Lung (tissue), 17 donors: ENCODE measurements at places on chromosomes 11 and 22. TPM values are rescaled to one million over a fixed set of nuclear protein-coding genes. Genes with fewer than 3 reads are reported as not detected.

DNA sequence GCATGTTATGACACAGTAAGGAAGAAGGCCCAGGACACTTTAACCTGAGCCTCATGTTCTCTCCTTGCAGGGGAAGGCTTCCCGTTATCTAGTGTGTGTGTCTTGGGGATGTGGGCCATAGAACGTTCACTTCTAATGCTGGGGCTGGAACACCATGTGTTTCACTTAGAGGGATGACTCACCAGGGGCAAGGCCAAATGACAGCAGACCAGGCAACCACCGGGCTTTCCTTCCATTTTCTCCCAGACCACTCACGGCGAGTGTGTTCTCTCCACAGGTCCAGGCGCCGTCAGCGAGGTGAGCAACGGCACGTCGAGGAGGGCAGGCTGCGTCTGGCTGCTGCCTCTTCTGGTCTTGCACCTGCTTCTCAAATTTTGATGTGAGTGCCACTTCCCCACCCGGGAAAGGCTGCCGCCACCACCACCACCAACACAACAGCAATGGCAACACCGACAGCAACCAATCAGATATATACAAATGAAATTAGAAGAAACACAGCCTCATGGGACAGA lies 964.4 kb downstream of the NTM start:
- H3K4me1 ChIP-seq = no peaks in the 10 kb centered on the region
- H3K27me3 ChIP-seq = no peaks in the 10 kb centered on the region
- no peak for DNase-seq
- no peak overlapping the region for H3K4me3 ChIP-seq

- no peaks in the 10 kb centered on the region for H3K27me3 ChIP-seq
- no peak overlapping the region for H3K27ac ChIP-seq
- DNase-seq = no peak
Measured at GRCh38 chr22:31628362-31628761, 33.7 kb downstream of the PISD start.

DNA sequence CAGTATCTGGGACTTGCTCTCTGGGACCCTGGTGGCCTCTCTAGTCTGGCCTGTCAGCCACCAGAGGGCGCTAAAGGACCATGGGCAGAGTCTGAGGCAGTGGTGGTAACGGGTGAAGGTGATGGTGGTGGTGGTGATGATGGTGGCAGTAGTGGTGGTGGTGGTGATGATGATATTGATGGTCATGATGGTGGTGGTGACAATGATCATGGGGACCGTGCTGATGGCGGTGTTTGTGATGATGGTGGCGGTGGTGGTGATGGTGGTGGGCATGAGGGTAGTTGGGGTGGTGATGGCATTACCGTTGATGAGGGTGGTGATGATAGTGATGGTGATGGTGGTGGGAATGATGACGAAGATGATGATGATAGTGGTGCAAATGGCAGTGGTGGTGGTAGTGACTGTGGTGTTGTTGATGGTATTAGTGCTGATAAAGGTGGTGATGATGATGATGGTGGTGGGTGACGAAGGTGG lies 16.0 kb downstream of the TRPM5 start:
- H3K4me3 ChIP-seq = no peak overlapping the region
- DNase-seq = peak; percentile 71
- H3K36me3 ChIP-seq = no peaks in the 10 kb centered on the region
- H3K27me3 ChIP-seq = no peaks in the 10 kb centered on the region

DNA sequence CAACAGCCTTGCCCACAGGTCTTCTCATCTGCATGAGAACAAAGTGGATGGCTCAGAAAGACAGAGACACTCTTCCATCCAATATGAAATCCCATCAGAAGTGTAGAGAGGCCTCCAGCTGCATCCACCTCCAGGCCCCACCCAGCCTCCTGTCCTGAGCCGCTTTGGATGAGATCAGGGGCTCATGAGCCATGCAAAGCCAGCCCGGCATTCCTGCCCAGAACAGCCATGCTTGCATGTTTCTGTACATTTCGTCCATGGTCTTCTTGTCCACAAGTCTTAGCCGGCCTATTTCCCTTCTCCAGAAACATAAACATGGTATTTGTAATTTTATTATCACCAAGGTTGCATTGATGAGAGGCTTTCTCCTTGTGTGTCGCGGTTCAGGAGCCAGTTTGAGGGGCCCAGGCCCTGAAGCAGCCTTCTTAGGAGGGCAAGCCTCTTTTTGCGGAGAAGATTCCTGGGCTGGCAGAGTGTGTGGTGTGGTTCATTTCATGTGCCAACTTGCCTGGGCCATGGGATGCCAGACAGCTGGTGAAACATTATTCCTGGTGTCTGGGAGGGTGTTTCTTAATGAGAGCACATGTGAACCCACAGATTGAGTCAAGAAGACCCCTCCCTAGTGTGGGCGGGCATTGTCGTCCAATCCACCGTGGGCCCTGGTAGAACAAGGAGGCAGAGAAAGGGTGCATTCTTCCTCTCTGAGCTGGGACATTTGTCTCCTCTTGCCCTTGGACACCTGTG lies 928.9 kb downstream of the TBC1D22A start:
- no peak overlapping the region for H3K27ac ChIP-seq
- no peaks in the 10 kb centered on the region for H3K27me3 ChIP-seq
- H3K36me3 ChIP-seq = no peaks in the 10 kb centered on the region
- H3K4me3 ChIP-seq = no peak overlapping the region
- no peaks in the 10 kb centered on the region for H3K4me1 ChIP-seq

GRCh38 chr11:27046956-27047355 lies 6.3 kb downstream of the BBOX1 start:
- no peak overlapping the region for H3K4me3 ChIP-seq
- no peak overlapping the region for H3K27ac ChIP-seq
- H3K27me3 ChIP-seq = no peaks in the 10 kb centered on the region
- no peaks in the 10 kb centered on the region for H3K36me3 ChIP-seq

DNA sequence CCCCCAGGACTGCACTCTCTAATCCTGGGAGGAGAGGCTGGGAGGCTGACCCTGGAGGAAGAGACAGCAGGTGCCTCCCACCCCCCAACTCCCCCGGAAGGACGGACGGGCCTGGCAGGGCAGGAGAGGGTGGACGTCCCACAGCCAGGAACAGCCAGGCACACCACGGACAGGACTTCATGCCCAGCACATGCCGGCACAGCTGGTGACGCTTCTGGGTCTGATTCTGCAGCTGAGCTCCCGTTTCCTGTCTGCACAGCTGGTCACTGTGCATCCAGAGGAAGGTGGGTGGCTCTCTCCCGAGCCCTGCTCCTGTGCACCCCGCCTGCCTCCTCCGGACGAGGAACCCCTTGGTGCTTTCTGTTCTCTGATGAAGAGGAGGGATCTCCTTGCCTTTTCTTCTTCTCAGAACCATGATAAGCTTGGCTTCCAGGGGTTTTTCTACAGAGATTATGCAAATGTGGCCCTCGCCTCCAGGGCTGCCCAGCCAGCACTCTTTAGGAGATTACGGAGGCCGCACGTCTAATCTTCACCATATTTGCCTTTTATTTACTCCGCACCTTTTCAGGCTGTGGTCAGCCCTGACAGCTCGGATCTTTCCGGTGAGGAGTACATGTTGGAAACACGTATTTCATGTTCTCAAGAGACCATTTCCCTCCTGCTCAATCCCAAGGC lies 1295.8 kb downstream of the BRD1 start:
- no peaks in the 10 kb centered on the region for H3K36me3 ChIP-seq
- no peak overlapping the region for H3K4me3 ChIP-seq
- no peaks in the 10 kb centered on the region for H3K27me3 ChIP-seq
- H3K27ac ChIP-seq = no peak overlapping the region
- no peak for DNase-seq

GRCh38 chr11:73149105-73149504 lies 7.0 kb upstream of the FCHSD2 start:
- no peak overlapping the region for H3K4me3 ChIP-seq
- H3K36me3 ChIP-seq = no peaks in the 10 kb centered on the region
- H3K27me3 ChIP-seq = no peaks in the 10 kb centered on the region
- no peak overlapping the region for H3K27ac ChIP-seq

- no peak overlapping the region for H3K4me3 ChIP-seq
- no peaks in the 10 kb centered on the region for H3K27me3 ChIP-seq
Measured at GRCh38 chr22:29615705-29616327, 12.4 kb downstream of the NF2 start.

DNA sequence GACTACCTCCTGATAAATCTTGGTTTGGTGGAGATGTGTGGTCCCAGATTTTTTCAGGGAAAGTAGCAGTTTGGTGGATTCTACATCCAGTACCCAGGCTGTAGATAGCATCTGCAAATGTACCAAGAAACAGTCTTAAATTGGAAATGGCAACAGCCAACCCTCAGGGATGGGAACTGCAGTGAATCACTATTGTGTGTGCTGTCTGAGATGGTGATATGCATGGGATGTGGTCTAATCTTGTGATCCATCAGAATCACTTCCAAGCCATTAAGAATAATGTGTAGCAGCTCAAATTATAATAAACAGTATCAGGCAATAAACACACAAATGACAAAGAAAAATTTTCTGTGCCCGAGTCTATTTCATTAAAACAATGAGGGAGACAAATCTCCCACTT lies 3.4 kb downstream of the OLFML1 start:
- no peak overlapping the region for H3K27ac ChIP-seq
- H3K27me3 ChIP-seq = no peaks in the 10 kb centered on the region
- H3K36me3 ChIP-seq = peaks cover 16% of the 10 kb centered on the region
- no peak overlapping the region for H3K4me3 ChIP-seq

- no peak for DNase-seq
- no peak overlapping the region for H3K27ac ChIP-seq
- H3K4me1 ChIP-seq = no peaks in the 10 kb centered on the region
Measured at GRCh38 chr11:94272738-94273313, 31.6 kb upstream of the IZUMO1R start.

DNA sequence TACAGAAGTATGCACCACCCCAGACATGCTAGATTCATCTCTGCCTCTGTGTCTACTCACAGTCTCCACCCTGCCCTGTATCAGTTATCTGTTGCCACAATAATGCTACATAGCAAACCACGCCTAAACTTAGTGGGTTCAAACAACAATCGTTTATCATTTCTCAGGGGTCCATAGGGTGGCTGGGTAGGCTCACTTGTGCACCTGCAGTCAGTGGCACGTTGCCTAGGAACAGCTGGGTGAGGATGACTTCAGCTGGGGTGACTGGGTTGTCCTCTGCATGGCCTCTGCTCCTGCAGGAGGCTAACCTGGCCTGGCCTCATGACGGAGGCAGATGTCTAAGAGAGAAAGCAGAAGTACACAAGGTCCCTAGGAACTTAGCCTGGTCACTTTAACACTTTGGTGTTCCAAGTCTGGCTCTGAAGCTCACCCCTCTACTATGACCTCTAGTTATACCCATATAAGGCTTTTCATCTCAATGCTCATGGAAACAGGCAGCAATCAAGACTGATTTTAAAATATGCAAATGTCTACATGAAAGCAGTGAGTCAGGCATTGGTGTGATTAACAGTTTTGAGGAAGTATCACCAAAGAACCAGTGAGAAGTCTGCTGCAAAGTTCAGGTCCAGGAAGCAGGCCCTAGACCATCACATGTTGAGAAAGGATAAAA lies 10.7 kb downstream of the OLFML1 start:
- H3K36me3 ChIP-seq = peaks cover 36% of the 10 kb centered on the region
- DNase-seq = no peak
- no peaks in the 10 kb centered on the region for H3K4me1 ChIP-seq

GRCh38 chr11:15650105-15650938 lies 535.6 kb downstream of the INSC start:
- H3K27ac ChIP-seq = peak overlapping the region; percentile 34
- no peaks in the 10 kb centered on the region for H3K27me3 ChIP-seq
- peak; percentile 97 for DNase-seq
- H3K36me3 ChIP-seq = no peaks in the 10 kb centered on the region
- H3K4me1 ChIP-seq = peaks cover 24% of the 10 kb centered on the region

DNA sequence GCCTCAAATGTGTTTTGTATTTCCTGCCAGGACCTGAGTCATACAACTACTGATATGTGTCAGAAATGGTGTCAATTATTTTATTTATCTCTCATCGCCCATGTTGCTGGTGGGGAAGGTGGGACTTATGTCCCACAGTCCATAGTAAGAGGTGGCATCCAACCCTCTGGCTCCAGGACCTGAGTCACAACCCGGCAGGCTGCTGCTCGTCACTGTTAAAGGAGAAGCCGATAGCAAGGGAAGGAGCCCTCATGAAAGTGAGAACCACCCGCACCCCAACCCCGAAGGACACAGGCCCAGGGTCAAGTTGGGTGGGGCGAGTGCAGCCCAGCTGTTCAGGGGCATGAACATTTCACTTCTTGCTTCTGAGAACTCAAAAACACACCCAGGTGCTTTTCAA lies 33.1 kb upstream of the TP53I11 start:
- H3K27me3 ChIP-seq = no peaks in the 10 kb centered on the region
- no peaks in the 10 kb centered on the region for H3K36me3 ChIP-seq
- DNase-seq = no peak
- H3K4me1 ChIP-seq = peaks cover 23% of the 10 kb centered on the region

GRCh38 chr22:29426476-29426875 lies 11.9 kb upstream of the RFPL1 start:
- H3K27ac ChIP-seq = no peak overlapping the region
- H3K4me1 ChIP-seq = no peaks in the 10 kb centered on the region
- DNase-seq = no peak

- no peaks in the 10 kb centered on the region for H3K27me3 ChIP-seq
- H3K4me1 ChIP-seq = peaks cover 43% of the 10 kb centered on the region
- H3K27ac ChIP-seq = peak overlapping the region; percentile 71
- H3K36me3 ChIP-seq = peaks cover 12% of the 10 kb centered on the region
Measured at GRCh38 chr11:75319035-75319877, 32.2 kb downstream of the ARRB1 start.

- no peak for DNase-seq
- H3K4me1 ChIP-seq = no peaks in the 10 kb centered on the region
- no peak overlapping the region for H3K4me3 ChIP-seq
Measured at GRCh38 chr11:123404676-123405075, 25.4 kb upstream of the GRAMD1B start.

- no peak for DNase-seq
- H3K27me3 ChIP-seq = no peaks in the 10 kb centered on the region
- no peak overlapping the region for H3K27ac ChIP-seq
- no peaks in the 10 kb centered on the region for H3K4me1 ChIP-seq
- peaks cover 4% of the 10 kb centered on the region for H3K36me3 ChIP-seq
- H3K4me3 ChIP-seq = no peak overlapping the region
Measured at GRCh38 chr11:34953955-34954354, 37.5 kb downstream of the PDHX start.

DNA sequence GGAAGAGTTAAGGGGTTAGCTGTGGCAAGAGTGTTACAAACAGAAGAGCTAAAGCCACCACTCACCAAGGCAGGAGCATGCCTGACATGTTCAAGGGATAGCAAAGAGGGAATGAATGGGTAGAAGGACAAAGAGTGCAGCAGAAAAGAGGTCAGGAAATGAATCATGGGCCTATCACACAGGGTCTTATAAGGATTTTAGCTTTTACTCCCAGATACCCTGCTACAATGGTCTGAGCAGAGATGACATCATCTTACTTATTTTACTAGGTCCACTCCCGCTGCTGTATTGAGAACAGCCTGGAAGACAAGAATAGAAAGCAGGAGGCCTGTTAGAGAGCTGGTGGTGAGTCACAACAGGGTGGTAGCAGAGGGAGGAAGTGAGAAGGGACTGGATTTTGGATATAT lies 9.8 kb downstream of the TRAF6 start:
- peaks cover 29% of the 10 kb centered on the region for H3K36me3 ChIP-seq
- H3K27me3 ChIP-seq = no peaks in the 10 kb centered on the region
- peak overlapping the region; percentile 40 for H3K27ac ChIP-seq
- H3K4me3 ChIP-seq = no peak overlapping the region
- no peak for DNase-seq

Gene C11orf68
- 38.8 TPM for total RNA-seq

Gene AKIP1
- 18.2 TPM for total RNA-seq

Gene ADM
- 43.6 TPM for total RNA-seq

Gene CDHR5
- total RNA-seq = not detected

Gene RAPSN
- 1.5 TPM for total RNA-seq

Gene SF3B2
- 130 TPM for total RNA-seq

Gene KCNQ1OT1
- 14.5 TPM for total RNA-seq
